ENCODE measurements at places on chromosomes 3 and 15. TPM values are rescaled to one million over a fixed set of nuclear protein-coding genes. Genes with fewer than 3 reads are reported as not detected.

NMB gene
- 2.9 TPM for total RNA-seq

NR1D2 gene
- 60.4 TPM for total RNA-seq

SEMA6D gene
- total RNA-seq = 10.5 TPM

CDCP1 gene
- total RNA-seq = 1.2 TPM

DNASE1L3 gene
- total RNA-seq = 0.43 TPM

CASR gene
- not detected for total RNA-seq

C3orf20 gene
- 0.13 TPM for total RNA-seq

CTXND1 gene
- total RNA-seq = not detected

TGM5 gene
- total RNA-seq = 0.22 TPM

RASSF1 gene
- total RNA-seq = 21.7 TPM

COL8A1 gene
- total RNA-seq = 134 TPM

FBLN2 gene
- 53.0 TPM for total RNA-seq

CHRD gene
- total RNA-seq = 1.7 TPM

C3orf70 gene
- 1.5 TPM for total RNA-seq

POLQ gene
- total RNA-seq = 2.5 TPM

ZNF860 gene
- 2.8 TPM for total RNA-seq

SNTN gene
- total RNA-seq = not detected

SMCO1 gene
- total RNA-seq = not detected

MED12L gene
- total RNA-seq = 2.6 TPM

SAXO2 gene
- 1.9 TPM for total RNA-seq
